ENCODE measurements at places on chromosomes 7 and 10. TPM values are rescaled to one million over a fixed set of nuclear protein-coding genes. Genes with fewer than 3 reads are reported as not detected.

TMEM130 gene
- total RNA-seq, result not detected

GRCh38 chr10:3877211-3878000 is 92.4 kb upstream of the KLF6 start:
- DNase-seq, result no peak

GRCh38 chr10:12777840-12778585 is 223.5 kb downstream of the CCDC3 start:
- DNase-seq, result no peak

GRCh38 chr10:33136781-33137180 is 178.8 kb upstream of the ITGB1 start:
- DNase-seq, result no peak

All from glomerular endothelial cell (primary cell).